ENCODE measurements at places on chromosomes 3 and 15.

GRCh38 chr3:72579191-72579580 is 269.1 kb downstream of the SHQ1 start:
- no peak for DNase-seq

GRCh38 chr3:56839784-56840715 is 38.3 kb upstream of the ARHGEF3 start:
- no peak for DNase-seq

DNA sequence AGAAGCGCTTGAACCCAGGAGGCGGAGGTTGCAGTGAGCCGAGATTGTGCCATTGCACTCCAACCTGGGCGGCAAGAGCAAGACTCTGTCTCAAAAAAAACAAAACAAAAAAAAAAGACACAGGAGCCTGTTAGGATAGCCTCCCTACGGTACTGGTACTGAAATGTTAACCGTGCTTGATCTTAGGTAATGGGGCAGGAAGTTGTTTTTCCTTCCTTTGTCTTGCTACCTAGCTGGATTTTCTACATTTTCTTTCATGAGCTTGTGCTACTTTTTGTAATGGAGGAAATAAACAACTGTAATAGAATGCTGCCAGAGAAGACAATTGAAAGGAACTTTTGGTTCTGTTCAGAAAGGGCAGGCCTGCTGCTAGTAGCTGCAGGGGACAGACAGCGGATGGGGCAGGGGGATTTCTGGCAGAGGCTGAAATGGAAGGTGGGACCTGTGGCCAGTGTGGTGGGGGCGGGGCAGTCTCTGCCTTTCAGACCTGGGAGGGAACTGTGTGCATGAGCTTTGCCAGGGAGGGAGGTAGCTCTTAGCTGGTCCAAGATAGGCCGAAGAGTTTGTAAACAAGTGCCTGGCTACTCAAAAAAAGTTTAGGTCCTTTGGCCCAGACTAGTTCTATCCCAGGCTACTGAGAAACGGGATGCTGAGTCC is 49.0 kb upstream of the SEMA4B start:
- DNase-seq = no peak

GRCh38 chr15:69194854-69195253 is 34.4 kb downstream of the GLCE start:
- DNase-seq = no peak

DNA sequence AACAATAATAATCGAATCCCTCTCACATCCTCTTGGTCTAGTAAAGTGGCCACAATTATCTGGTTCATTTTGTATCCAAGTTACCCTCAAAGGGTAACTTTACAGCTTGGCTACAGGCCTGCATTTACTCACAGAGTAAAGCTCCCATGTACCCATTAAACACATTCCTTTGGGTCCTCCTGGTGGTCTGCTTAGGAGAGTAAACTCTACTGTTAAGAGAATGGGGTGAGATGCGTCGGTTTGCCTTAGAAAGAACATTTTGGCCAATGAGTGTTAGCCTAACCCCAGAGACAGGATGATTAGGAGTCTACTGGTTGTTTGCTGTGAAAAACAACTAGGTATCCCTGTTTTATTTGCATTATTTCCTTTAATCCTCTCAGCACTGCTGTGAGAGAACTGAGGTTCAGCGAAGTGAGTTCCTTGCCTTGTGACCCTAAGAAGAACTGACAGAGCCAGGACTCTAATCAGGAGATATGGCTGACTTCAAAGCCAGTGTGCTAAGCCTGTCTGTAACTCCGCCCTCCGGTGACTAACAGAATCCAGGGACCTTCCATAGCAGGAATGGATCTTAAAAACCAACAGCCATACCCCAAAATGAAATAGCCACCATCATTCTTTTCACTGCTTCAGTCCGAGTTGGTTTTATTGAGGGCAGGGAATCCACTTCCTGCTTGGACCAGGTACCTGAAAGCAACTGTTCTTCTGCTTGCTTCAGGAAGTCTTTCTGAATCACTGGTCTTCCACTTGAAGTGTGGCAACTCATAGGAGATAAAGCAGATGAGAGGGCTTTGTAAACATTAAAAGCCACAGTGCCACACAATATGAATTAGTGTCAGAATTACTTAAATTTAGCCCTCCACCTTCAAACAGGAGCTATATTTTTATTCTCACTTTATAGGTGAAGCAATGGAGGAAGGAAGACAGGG is 317.3 kb upstream of the WNT5A start:
- no peak for DNase-seq

DNA sequence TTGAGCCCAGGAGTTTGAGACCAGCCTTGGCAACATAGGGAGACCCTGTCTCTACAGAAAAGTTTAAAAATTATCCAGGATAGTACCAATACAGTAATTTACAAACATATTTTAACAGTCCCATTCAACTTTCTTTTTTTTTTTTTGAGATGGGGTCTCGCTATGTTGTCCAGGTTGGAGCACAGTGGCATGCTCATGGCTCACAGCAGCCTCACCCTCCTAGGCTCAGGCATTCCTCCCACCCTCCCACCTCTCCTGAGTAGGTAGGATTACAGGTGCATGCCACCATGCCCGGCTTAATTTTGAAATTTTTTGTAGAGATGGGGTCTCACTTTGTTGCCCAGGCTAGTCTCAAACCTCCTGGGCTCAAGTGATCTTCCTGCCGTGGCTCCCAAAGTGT is 12.5 kb upstream of the MAP6D1 start:
- no peak for DNase-seq

DNA sequence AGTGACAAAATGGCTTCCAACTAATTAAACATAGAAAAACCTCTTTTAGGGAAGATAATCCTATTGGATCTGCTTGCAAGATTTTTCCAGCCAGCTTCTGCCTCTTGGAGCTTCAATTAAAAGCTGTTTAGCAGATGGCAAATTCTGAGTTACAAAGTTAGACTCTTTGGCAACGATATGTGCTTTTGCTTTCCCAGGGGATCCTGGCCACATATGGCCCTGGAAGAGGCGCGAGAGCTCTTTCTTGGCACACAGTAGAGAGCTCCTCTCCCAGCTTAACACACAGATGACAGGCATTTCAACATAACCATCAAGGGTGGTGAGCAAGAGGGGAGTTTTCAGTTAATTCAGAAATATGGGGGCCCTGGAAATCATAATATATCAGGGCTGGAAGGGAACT is 41.6 kb upstream of the GALNT15 start:
- no peak for DNase-seq

- DNase-seq = no peak
These were observed 511.0 kb upstream of the ALCAM start for GRCh38 chr3:104855702-104856101.

- no peak for DNase-seq
These were observed 1.6 kb downstream of the CCR9 start for GRCh38 chr3:45887759-45888511.

GRCh38 chr3:115401851-115402501 is 221.3 kb upstream of the GAP43 start:
- no peak for DNase-seq

- no peak for DNase-seq
These were observed 14.0 kb downstream of the VGLL4 start for GRCh38 chr3:11629716-11630115.

GRCh38 chr3:142013993-142014392 is 135.4 kb downstream of the TFDP2 start:
- no peak for DNase-seq

Data from effector CD4-positive, alpha-beta T cell (primary cell).